ENCODE measurements at places on chromosomes 7 and 10.

GRCh38 chr7:17369691-17370426, 71.4 kb downstream of the AHR start:
- DNase-seq = no peak

GRCh38 chr10:77925410-77925794, 1.2 kb downstream of the DLG5 start:
- DNase-seq = peak; percentile 16

DNA sequence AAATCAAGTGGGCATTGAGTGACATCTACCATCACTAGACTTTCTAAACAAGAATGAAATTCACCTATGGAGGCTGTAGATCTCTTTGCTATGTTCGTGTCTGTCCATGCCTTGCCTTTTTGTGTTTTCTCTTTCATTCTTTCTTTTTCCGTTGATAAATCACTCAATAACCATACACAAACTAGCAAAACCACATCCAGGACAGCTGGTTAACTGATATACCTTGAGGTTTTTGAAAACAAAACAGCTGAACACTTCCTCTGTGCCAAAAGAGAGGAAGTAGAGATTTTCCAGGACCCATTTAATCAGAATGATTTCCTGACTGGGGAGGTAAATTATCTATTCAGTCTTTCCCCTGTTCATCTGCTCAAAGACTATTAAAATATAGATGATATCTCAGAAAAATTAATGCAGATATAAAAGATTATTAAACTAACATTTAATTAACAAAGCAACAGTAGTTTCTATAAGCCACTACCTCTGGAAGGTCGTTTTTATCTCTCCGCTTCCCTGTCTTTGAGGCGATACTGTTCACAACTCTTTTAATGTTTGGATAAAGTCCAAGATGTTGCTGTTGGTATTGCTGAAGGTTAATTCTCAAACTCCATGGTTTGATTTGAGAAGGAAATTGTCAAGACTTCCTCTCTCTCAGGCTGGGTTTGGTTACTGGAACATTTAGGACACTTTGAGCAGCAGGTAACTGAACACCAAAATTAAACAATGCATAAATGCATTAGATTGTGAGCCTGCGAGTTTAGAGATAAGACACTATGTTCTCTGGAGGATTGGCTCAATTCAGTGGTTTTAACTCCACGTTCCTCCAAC, 24.4 kb upstream of the C10orf67 start:
- DNase-seq = no peak

DNA sequence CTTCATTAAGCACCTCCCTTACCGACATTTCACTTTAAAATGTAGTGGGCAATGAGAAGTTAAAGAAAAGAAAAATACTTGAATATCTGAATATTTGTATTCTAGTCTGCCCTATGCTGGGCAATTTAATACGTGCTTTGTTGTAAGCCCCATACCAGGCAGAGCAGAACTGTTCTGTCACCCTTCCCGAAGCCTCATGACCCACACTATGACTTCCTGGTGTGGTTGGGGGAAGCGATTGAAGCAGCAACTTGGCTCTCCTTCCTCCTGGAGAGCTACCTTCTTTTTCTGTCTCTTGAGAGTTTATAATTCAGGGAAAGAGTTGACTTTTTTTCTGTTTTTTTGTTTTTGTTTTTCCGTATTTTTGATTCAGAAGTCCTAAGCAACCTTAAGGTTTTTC, 243.7 kb downstream of the INHBA start:
- no peak for DNase-seq

DNA sequence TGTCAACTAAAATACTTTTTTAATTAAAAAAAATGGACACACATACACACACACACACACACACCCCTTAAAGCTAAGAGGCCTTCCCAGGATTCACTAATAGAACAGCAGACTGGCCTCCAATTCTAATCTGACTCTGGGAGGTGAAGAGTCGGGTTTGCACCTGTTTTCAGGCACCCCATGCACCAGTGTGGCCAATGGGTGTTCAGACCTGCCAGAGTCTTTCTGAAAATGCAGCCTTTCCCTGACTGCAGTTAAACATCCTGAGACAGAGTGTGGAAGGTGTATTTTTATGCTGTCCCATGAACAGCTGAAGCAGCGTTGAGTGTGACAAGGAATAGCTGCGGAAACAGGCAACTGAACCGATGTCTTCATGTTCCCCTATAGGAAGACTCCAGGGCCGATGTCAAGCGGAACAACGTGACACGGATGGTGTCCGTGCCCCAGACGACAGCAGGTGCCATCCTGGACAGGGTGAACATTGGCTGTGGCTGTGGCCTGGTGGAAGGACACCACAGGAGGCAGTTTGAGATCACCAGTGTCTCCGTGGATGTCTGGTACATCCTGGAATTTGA, 74.6 kb upstream of the LYZL2 start:
- no peak for DNase-seq

DNA sequence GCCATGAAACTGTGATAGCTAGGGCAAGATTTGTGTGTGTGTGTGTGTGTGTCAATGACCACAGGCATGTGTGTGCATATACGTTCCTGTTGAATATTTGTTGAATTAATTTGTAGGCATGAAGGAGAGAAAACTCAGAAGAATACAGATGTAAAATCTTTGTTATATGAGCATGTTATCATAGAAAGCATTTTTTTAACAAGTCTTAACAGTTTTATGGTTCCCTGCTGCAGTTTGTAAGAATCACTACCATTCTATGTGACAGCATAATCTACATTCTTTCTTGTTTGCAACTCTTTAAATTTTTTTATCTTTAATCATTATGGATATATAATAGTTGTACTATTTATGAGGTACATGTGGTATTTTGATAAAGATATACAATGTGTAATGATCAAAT, 130.3 kb downstream of the CD36 start:
- DNase-seq = no peak

Data from NCI-H146 (cell line).